ENCODE measurements at places on chromosomes 11 and 22. TPM values are rescaled to one million over a fixed set of nuclear protein-coding genes. Genes with fewer than 3 reads are reported as not detected.
A peak's percentile ranks its signal among the peaks of the same experiment; 100 is the strongest.

The SMDT1 gene
- 29.7 TPM for polyA plus RNA-seq

The SCUBE2 gene
- polyA plus RNA-seq: 0.49 TPM

The MRGPRX3 gene
- polyA plus RNA-seq: not detected

The STIM1 gene
- 35.3 TPM for polyA plus RNA-seq

The FOLR1 gene
- polyA plus RNA-seq: 0.08 TPM

The GPHA2 gene
- not detected for polyA plus RNA-seq

The RGL4 gene
- not detected for polyA plus RNA-seq

The MYO7A gene
- polyA plus RNA-seq: 1.4 TPM

The FJX1 gene
- 14.5 TPM for polyA plus RNA-seq

The OR4P4 gene
- not detected for polyA plus RNA-seq

GRCh38 chr11:3177931-3178330 is 12.8 kb upstream of the OSBPL5 start:
- no peak for DNase-seq

DNA sequence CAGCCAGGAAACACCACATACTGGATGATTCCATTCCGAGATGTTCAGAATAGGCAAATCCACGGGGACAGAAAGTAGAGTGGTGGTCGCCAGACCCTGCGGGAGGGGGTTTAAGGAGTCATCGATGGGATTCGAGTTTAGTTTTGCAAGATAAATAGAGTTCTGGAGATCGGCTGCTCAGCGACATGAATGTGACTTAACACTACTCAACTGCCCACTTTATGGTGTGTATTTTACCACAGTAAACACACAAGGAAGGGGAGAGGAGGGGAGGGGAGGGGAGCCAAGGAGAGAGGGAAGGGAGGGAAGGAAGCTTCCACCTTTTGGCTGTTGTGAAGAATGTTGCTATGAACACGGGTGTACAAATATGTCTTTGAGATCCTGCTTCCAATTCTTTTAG is 10.4 kb upstream of the ARHGAP8 start:
- DNase-seq: no peak

DNA sequence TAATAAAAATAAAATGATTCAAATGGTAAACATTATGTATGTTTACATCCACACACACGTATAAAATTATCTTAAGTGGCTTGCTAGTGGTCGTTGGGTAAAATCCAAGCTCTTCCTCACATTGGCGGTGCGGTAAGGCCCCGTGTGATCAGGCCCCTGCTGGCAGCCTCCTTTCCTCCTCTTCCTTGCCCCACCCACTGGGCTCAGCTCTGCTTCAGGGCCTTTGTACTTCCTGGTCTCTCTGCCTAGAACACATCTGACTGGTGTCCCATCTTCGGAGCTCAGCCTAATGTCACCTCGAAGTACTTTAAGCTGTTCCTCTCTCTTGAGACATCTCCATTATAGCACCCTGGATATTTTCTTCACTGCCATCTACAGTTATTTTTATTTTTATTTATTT is 52.8 kb downstream of the OSBP2 start:
- no peak for DNase-seq

GRCh38 chr11:13047884-13048283 is 38.8 kb downstream of the RASSF10 start:
- DNase-seq: no peak

DNA sequence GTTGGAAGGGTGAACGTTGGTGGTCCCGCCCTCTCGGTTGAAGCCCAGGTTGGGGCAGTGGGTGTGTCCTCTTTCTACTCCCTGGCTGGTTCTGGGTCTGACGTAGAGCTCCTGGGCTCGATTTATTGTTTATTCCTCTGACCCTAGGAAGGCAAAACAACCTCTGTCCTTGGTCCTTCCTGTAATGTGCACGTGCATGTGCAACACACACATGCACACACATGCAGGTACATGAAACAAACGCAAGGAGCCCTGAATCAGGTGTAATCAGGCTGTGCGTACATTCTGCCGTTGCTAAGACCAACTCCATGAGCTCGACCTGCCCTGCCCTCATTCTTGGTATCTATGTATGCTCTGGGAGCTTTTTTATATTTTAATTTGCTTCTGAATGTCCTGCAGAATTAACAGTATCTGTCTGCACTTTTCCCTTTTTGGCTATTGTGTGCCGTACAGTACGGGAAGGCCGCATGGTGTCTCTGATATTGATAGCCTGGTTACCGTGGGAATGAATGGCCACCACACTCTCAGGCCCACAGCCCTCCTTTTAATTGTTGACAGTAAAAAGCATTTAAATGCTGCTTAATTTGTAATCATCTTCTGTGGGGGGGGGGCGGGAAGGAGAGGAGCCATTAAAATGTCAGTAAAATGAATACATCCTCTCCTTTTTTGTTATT is 66.0 kb upstream of the NNMT start:
- DNase-seq: no peak

DNA sequence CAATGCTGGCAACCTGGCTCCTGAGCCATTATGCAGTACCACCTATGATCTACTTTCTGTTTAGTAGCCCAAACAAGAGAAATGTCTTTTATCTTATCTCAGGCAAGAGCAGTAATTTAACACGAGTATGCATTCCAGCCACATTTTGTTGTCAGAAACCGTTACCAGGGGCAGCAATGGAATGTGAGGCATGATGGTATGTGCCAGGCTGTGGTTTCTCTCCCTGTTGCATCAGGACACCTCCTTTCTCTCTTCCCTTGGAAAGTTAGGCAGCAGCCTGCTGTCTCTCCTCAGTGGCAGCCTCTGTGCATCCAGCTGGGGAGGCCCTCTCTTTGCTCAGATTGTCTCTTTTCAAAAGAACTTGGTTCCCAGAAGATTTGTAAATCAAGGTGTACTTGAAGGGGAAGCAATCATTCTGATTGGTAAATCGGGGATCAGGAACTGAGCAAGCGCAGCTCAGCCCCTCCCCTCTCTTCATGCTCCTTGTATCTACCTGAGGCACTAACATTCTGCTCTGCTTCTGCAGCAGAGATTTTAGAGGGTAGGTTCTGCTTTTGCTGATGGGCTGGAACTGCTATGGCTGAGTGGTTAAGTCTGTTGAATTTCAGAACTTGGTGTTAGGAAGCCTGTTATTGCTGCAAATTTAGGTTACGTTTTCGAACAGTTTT is 229.2 kb downstream of the ADAMTS15 start:
- peak; percentile 42 for DNase-seq

GRCh38 chr11:29333993-29334775 is 682.6 kb downstream of the KCNA4 start:
- peak; percentile 61 for DNase-seq

DNA sequence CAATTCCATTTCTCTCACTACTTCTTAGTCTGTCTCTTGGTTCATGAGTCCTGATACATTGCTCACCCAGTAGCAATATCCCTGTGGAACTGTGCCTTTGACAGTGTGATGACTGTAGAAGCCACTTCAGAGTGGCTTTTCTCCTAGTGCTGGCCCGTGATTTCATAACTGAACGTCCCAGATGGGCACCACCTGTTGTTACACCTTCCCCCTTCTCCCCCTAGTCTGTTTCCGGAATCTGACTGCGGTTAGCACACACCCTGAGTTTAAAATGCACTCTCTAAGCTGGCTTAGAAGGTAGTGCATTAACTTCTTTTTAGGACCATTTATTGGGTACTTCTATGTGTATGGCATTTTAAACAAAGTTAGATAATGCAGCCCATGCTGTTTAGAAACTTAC is 83.0 kb downstream of the ALX4 start:
- no peak for DNase-seq

DNA sequence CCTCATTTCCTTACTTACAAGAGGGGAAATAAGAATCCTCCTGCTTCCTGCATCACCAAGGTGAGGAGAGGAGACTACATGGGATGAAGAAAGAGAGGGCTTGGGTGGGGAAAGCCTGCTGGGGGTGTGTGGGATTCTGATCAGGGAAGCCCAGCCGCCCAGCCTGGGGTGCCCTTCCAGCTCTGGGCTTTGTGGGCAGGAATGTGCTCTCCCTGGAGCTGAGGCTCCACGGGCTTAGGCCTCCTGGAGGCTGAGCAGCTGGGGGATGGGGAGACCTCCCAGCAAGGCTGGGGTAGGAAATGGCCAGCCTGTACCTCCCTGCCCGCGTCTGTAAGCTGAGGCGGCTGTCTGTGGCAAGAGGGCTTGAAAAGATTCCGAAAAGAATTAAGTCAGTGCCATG is 206.1 kb downstream of the GRIK4 start:
- DNase-seq: no peak

- no peak for DNase-seq
Measured at GRCh38 chr11:91840640-91841240, 383.9 kb upstream of the FAT3 start.

DNA sequence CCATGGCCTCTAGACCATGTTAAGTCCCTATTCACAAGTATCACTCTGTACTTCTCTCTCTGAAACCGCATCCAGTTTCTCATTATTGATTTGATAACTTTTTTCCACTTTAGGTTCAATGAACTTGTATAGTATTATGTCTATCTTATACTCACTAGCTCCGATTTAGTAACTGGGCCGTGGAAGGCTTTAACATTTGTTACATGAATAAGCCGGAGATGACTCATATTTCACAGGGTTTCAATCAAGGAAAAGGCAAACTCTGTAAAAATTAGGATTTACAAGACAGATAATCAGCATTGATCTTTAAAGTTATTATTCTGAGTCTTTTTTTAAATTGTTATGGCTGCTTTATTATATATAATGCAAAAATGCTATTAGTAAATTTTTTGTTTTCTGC is 662.2 kb upstream of the CNTN5 start:
- no peak for DNase-seq

DNA sequence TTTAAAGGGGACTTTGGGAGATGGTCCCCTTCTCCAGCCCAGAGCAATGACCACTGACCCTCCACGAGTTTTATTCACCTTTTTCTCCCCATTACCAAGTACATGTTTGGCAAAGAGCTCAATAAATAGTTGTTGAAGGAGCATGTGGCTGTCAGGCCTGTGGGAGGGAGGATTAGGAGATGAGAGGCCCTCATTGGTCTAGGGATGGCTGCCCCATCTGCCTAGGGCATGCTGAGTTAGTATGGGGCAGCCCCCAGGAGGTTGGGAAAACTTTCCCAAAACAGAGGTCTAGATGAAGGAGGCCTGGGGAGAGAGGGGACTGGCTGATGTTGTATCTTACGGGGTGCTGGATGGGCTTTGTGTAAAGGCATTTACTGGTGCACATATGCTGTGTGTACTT is 10.6 kb downstream of the MAFF start:
- no peak for DNase-seq

- DNase-seq: no peak
Measured at GRCh38 chr11:45794169-45794568, 10.8 kb upstream of the SLC35C1 start.

GRCh38 chr11:66745356-66746235 is 16.6 kb upstream of the SPTBN2 start:
- peak; percentile 51 for DNase-seq

- DNase-seq: no peak
Measured at GRCh38 chr22:17846326-17846992, 72.2 kb upstream of the BID start.

DNA sequence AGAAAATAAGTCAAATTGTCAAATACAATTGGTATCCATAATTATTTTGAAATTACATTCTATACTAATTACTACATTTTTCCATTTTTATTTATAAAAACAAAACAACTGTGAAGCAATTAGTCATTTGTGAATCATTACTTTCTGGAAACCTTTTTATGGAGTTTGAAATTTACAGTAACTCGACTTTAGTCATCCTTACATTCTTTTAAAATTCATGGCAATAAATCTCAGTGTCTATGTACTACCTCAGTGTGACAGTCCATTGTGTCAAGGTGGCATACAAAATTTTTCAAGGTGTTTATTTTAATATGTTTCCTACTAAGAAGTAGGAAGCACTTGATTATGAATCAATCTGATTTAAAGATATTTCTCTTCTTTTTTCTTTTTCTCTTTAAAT is 1949.4 kb upstream of the RAG2 start:
- no peak for DNase-seq
